Stimulated activated CD4-positive, alpha-beta T cell treated with anti-CD3 and anti-CD28 coated beads, TNF-alpha, amount 100 ng/mL, for 24 hours (primary cell): ENCODE measurements at places on chromosomes 6 and 20.

GRCh38 chr20:21376626-21377025, 20.7 kb downstream of the NKX2-4 start:
- no peak for DNase-seq

GRCh38 chr20:17636523-17637412, 45.3 kb downstream of the RRBP1 start:
- no peak for DNase-seq

GRCh38 chr6:167927246-167927645, 70.2 kb upstream of the KIF25 start:
- no peak for DNase-seq

GRCh38 chr6:16991981-16992629, 109.7 kb upstream of the STMND1 start:
- DNase-seq: no peak

DNA sequence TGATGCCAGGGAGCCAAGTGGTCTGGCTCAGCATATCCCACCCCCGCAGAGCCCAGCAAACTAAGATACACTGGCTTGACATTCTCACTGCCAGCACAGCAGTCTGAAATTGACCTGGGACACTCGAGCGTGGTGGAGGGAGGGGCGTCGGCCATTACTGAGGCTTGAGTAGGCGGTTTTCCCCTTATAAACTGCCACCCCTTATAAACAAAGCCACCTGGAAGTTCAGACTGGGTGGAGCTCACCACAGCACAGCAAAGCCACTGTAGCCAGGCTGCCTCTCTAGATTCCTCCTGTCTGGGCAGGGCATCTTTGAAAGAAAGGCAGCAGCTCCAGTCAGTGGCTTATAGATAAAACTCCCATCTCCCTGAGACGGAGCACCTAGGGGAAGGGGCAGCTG, 19.4 kb downstream of the TINAG start:
- DNase-seq: no peak

DNA sequence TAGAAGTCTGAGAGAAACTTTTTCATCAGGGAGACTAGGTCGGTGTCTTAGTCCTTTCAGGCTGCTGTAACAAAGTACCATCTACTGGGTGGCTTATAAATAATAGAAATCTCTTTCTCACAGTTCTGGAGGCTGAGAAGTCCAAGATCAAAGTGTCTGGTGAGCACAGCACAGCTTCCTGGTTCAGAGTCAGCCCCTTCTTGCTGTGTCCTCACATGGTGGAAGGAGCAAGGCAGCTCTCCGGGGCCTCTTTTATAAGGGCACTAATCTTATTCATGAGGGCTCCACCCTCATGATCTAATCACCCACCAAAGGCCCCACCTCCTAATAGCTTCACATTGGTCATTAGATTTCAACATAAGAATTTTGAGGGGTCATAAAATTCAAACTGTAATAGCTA, 122.8 kb downstream of the CCDC170 start:
- no peak for DNase-seq

DNA sequence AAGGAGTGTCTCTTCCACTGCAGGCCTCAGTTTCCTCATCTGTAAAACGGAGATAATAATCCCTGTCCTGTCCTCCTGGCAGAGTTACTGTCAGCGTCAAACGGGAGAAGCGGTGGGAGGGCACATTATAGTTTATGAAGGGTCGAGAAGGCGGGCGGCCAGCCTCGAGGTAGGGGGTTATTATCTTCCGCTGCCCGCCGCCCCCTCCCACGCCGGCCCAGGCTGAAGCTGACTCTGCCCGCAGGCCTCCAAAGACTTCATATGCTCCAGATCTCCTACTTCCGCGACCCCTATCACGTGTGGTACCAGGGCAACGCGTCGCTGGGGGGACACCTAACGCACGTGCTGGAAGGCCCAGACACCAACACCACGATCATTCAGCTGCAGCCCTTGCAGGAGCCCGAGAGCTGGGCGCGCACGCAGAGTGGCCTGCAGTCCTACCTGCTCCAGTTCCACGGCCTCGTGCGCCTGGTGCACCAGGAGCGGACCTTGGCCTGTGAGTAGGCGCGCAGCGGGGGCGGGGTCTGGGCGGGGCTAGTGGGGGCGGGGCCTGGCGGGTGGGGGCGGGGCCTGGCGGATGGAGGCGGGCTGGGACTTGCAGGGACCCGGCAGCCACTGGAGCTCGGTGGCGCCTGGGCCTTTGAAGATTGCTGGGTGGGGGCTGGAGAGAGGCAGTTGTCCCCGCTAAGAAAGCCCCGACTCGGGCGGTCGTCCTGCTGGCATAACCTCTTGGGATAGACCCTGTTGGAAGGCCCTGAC, 2.8 kb downstream of the PROCR start:
- no peak for DNase-seq
